ENCODE measurements at places on chromosomes 16 and 17.

DNA sequence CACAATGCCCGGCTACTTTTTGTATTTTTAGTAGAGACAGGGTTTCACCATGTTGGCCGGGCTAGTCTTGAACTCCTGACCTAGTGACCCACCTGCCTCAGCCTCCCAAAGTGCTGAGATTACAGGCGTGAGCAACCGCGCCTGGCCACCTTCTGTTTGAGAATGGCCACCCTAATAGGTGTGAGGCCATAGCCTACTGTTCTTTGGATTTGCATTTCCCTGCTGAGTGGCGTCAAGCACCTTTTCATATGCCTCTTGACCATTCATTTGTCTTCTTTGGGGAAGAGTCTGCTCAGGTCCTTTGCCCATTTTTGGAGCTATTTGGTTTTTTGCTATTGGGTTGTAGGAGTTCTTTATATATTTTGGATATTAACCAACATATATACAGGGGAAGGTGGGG is 276.7 kb downstream of the PARN start:
- DNase-seq: no peak

DNA sequence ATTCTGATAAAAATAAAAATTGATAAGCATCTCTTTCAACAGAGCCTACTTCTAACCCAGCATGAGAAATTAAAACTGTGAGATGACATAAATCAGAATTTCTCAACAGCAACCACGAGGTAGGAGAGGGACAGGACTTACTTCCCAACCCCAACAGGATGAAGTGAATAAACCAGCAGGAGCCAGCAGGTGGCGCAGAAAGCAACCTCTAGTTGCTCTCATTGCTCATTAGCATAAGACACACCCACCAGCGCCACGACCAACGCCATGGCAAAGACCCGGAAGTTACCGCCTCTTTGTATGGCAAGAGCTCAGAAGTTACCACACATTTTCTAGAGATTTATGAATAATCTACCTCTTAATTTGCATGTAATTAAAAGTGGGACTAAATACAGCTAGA is 189.4 kb upstream of the CDH8 start:
- DNase-seq: peak; percentile 6

DNA sequence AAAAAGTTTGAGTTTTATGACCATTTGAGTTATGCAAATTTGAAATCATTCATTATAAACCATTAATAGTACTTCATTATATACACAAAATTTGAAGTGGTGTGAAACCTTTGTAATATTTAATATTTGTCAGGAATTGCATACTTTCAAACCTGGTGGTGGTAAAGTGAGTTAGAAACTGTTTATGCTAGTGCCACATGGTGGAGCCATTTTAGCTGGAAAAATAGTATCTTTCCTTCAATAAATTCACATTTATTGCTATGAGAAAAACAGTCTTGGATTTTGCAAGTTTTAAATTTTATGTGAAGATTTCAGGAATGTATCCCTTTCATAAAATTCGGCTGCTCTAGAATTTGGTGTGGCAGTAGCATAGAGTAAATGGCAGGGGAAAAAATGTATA is 7.3 kb upstream of the BLMH start:
- DNase-seq: no peak

GRCh38 chr16:11682655-11683096 is 14.4 kb downstream of the SNN start:
- DNase-seq: peak; percentile 39

DNA sequence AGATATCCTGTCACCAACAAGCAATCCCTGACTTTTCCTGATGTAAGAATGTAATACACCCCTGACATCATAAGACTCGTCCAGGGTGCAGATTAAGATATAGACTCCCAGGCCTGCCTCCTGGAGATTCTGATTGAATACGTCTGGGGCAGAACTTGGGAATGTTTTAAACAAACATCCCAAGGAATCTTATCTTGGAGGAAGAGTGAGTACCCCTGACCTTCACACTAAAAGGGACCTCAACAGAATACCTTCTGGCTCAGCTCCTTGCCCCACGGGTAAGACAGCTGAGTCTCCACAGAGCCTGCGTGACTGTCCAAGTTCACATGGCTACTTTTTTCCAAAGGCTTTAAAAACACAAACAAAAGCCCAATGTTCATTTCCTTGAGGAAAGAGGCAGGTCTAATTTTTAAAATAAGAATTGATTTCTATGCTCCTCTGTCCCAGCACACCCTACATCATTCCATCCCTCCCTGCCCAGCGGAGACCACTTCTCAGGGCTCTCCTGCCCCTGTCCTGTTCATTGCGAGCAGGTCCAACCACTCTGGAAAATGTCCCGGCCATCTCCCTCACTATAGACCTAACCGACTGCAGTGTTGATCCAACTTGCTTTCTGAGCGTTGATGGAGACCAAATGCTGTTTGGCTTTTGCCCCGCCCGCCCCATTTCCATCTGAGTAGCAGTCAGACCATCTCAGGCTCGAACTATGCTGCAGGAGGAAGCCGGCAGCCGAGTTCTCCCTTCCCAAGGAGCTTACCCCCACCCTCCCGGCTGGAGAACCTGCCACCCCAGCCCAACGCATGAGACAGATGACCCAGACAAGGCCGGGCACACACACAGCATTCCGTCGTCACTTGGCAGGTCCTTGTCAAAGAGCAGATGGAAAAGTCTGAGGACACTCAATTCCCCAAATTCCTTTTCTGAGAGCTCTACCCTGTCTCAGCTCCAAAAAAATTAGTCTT is 44.1 kb upstream of the MYH10 start:
- no peak for DNase-seq

DNA sequence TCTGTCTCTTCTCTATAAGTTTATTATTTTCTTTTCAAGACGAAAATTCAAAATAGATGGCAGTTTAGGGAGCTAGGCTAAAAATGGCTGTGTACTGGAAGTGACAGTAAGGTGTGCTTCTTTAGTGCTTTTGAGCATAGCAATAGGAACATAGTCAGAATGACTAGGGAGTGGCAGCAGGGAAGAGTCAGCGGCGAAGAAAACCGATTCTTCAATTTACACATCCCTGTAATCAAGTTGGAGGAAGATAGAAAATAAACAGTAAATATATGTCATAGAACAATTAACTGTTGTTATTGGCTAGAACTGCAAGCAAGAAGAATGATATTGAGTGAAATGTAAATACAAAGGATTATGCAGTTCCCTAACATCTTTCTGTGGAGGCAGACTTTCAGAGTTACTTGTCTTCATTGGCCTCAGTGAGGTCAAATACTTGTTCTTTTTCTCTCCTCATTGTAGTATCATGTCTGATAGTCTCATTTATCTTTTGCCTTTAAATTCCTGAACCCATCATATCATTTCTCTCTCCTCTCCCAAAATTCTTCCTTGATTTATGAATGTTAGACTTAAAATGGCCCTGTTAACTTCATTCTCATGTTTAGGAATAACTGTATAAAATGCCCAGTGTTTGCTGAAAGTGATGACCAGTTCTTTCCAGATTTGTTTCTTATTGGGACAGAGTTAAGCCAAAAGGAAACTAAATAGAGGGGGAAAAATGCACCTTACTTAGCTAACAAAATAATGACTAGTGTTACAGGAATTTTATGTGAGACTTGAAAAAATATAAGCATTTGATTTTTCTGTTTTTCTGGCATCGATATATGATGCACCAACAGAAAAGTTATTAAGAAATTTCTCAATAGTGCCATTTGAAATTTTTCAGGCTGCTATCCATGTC is 211.4 kb downstream of the BCAS3 start:
- DNase-seq: no peak

DNA sequence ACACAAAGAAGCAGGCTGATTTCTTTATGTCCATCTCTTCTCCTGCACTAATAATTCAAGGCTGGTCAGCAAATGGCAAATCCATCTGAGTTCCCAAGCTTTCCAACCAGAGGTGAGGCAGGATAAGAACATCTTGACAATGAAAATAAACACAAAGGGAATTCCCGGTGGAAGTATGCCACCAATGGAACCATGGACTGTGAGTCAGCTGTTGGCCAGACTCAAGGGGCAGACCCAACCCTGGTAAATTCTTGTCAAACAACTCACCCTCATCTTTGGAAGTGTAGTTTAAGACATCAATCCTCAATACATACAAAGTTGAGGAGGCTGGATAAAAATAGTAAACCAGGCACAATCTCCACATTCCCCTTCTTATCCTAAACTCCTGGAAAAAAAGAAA is 74.3 kb upstream of the CES5A start:
- no peak for DNase-seq

DNA sequence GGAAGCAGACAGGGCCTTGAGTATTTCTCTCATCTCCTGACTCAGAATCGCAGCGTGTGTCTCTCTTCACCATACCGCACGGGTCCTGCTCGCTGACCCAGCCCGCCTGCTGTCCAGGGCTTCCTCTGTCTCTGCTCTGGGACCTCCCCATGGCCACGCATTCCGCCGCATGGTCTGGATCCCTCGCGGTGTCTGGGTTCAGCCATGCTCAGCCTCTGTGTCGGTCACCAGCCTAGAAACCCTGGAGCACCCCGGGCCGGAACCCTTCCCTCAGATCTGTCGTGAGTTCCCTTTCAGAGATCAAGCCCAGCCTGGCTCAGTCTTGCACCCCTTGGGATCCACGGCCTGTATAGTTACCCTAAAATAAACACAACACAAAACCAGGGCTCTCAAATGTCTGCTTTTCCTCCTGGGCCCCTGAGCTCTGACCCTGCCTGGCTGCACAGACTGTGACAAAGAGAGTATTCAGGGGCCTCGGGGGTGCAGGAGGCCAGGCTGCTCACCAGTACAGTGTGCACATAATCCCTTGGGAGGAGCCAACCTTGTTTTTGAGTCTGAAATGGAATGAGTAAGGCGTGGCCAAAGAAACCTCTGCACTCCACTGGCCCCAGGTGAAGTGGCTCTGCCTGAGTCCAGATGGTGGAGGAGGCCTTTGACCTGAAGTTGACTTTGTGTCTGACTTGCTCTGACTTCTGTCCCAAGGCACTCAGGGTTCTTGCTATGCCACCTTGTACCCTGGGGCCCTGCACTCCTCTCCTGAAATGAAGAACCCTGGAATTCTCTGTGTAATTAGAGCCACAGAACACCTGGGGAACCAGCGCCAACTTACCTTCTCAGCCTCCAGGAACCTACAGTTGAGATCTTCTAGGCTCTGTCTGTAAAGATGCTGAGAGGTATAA is 5.8 kb upstream of the SPIRE2 start:
- DNase-seq: no peak

GRCh38 chr17:83084214-83084613 is 4.8 kb downstream of the METRNL start:
- no peak for DNase-seq

- DNase-seq: no peak
Observed at GRCh38 chr16:63904930-63905329, 1216.9 kb downstream of the CDH11 start.

DNA sequence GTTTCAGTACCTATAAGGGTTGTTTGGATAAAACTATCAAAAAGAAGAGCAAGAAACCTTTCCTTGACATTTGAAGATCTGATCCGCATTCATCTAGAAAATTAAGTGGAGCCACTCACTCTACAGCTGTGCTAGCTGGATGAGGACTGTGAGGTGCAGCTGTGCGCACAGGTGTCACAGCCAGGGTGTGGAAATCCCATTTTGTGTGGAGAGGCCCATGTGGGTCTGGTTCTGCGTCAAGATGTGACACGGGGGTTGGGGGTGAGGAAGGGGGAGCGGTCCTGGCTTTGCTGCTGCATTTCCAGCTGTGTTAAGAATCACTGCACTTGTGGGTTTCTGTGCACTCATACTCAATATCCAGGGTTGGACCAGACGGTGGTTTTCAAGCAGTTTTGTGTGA is 70.7 kb downstream of the CLEC16A start:
- no peak for DNase-seq

- DNase-seq: no peak
Observed at GRCh38 chr17:52827526-52827925, 669.0 kb upstream of the CA10 start.

GRCh38 chr17:22090263-22090935 is 398.1 kb downstream of the KCNJ18 start:
- DNase-seq: no peak

GRCh38 chr16:105521-105920 is 27.5 kb downstream of the MPG start:
- DNase-seq: no peak

GRCh38 chr16:57634171-57634570 is 5.7 kb downstream of the ADGRG1 start:
- DNase-seq: peak; percentile 67

DNA sequence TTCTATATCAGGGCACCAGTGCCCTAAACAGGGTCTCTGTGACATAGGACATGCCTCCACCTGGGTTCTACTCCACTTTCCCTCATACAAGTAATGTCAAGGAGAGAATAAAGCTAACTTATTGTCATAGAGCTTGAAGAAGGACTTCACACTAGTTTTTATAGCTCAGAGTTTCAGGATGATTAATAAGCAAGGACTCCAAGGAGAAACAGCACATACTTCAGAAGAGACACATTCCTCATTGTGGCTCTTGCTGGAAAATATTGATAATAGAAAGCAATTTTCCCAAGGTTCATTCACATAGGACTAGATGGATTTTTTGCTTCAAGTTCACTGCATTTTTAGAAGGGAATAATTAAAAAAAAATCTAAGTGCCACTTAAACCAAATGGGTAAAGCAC is 133.3 kb downstream of the CA10 start:
- DNase-seq: no peak

DNA sequence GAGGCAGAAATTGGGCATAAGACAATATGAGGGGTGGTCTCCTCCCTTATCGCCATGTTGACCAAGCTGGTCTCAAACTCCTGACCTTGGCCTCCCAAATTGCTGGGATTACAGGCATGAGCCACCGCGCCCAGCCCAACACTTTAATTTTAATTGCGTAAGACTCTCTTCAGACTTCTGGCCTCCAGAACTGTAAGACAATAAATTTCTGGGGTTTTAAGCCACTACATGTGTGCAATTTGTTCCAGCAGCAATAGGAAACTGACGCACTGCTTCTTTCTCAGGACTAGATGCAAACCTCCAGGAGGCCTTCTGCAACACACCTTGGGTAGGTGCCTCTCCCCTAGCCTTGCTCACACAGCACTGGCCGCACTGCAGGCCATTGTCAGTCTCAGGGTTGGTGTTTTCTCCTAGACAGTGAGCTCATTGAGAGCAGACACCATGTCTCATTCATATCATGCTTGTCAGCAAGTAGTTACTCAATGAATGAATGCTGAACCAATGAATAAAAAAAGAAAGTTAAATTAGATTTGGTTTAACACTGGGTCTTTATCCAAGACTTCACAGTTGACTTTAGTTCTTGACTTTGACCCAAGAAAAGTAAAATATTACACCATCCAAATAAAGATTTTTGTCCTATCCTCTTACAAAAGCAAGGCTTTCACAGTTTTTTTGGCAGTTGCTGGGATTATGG is 5.5 kb upstream of the ACSF2 start:
- no peak for DNase-seq

DNA sequence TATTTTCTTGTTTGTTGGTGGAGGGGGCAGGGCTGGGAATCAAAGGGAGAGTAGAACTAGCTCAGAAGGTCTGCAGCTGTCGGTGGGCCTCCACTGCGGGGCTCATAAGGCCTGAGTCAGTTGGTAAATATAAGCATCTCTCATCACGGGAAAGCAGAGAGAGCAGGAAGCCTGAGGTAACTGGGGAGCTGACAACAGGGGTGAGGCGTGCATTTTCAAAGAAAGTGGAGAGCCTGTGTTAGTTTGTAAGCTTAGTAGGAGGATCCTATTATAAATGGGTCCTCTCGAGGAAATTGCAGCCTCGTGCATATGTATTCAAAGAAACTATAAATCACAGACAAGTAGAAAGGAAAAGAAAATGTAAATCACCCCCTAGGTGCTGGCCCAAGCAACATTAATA is 221.0 kb upstream of the CDH13 start:
- no peak for DNase-seq

- DNase-seq: no peak
Observed at GRCh38 chr16:58127033-58127556, 2.1 kb downstream of the CFAP20 start.
